ENCODE measurements at places on chromosomes 1 and 21. TPM values are rescaled to one million over a fixed set of nuclear protein-coding genes. Genes with fewer than 3 reads are reported as not detected.

- DNase-seq = no peak
Observed at GRCh38 chr21:42027822-42028765, 17.9 kb upstream of the ZBTB21 start.

DNA sequence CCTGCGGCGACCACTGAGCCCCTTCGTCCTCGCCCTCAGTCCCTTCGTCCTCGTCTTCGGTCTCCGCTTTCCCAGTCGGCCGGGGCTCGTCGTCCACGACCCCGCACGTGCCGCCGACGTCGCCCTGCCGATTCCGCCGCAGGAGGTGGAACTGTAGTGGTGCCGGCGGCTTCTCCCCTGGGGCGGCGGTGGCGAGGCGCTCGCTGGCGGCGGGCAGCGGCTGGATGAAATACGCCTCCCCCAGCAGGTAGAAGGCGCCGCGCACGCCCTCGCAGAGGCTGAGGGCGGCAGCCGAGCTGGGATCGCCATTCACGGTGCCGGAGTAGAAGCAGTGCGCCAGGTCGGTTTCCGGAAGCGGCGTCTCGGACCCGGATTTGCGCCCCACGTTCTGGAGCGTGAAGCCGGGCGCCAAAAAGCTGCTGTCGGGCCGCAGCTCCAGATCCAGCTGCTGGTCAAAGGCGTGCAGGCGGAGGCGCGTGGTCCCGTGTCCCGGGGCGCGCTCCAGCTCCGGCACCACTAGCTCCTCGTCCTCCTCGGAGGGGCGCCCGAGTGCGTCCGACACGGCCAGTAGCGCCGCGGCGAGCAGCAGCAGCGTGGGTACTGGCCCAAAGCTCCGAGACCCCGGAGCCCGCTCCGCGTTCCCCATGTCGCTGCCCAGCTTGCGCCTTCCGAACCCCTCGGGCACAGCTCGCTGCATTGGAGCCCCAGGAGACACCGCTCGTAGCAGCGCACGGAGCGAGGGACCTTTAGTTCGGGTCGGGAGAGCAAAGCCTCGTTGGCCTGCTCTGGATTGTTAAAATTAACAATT is 747 bp downstream of the ADAMTS1 start:
- DNase-seq = no peak

GRCh38 chr1:228154021-228154669 is 4.4 kb downstream of the GJC2 start:
- no peak for DNase-seq

DNA sequence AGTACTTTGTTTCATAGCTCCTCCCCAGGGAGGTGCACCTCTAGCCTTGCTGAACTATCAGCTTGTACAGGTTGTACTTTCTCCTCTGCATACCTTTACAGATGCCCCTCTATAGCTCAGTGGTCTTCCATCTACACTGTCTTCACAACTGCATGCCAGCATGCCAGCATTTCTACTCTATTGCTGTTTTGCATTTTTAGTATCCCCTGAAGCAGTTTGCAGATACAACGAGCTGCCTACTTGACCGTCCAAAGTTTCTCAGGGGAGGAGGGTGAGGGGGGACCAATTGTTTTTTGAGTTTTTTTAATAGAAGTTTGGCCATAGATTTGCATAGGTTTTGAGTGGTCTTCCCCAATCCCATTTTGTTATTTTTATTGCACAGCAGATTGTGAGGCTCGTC is 27.6 kb upstream of the CTH start:
- DNase-seq = no peak

DNA sequence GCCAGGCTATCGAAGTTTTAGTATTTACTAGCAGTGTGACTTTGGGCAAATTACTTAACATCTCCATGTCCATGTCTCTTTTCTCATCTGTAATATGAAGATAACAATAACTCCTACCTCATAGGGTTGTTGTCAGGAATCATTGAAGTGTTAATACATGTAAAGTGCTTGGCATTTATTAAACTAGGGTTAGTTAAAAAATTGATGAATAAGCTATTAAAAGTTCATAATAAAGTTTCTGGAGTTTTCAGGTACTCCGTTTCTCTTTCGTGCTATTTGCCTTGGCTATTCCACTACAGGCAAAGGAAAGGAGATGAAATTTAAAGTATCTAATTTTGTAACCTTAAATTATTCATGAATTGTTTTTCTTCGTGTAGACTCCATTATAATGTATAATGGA is 16.7 kb downstream of the LRRC8D start:
- no peak for DNase-seq

LCE3D gene
- total RNA-seq = not detected

All from Karpas-422 (cell line).